Suppressor macrophage (primary cell): ENCODE measurements at places on chromosomes 1 and 21.

DNA sequence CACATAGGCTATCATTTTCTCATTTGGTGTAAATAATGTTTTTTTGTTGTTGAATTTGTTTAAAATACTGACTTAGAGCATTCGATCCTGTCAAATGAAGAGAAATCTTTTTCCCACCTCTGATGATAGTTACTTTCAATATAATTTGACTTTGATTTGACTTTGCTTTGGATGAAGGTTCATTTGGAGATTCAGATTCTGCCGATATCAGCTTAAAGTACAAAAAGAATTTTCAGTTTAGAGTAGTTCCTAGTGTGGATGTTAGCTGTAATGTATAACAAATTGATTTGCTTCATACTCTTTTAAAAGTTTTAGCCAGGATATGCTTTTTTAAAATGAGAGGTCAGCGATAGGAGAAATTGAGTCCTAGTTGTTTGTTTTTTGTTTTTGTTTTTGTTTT, 9.9 kb downstream of the STX12 start:
- no peak for DNase-seq

- DNase-seq: peak; percentile 25
Observed at GRCh38 chr1:28640766-28641165, 2.1 kb downstream of the TAF12 start.

DNA sequence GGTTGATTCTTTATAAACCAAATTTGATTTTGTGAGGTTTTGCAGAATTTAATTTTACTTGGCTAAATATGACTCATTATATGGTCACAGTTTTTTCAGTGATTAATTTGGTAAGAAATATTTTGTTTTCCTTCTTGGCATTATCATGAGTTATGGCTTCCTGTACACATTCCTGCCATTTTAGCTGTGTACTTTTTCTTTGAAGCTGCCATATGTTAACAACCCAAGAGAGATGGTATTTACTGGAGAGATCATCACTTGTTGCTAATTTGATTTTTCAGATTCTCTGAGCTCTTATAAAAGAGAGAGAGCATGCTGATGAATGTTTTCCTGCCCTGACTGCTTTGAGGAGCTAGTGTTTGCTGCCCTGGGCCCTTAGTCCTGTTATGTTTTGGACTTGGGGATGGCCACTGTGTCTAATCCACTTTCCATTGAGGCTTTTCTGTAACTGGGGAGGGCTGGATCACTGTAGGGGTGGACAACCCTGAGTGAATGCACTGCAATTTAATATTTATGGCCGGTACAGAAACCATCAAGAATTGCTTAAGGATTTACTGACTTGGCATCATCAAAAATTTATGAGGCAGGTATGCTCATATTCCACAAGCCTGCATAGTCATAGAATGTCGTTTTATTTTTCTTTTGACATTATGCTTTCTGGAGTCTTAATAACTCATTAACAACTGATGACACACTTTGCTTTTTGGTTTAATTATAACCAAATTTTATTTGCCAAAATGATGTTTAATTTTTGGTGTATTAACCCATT, 200.9 kb downstream of the DISC1 start:
- no peak for DNase-seq

DNA sequence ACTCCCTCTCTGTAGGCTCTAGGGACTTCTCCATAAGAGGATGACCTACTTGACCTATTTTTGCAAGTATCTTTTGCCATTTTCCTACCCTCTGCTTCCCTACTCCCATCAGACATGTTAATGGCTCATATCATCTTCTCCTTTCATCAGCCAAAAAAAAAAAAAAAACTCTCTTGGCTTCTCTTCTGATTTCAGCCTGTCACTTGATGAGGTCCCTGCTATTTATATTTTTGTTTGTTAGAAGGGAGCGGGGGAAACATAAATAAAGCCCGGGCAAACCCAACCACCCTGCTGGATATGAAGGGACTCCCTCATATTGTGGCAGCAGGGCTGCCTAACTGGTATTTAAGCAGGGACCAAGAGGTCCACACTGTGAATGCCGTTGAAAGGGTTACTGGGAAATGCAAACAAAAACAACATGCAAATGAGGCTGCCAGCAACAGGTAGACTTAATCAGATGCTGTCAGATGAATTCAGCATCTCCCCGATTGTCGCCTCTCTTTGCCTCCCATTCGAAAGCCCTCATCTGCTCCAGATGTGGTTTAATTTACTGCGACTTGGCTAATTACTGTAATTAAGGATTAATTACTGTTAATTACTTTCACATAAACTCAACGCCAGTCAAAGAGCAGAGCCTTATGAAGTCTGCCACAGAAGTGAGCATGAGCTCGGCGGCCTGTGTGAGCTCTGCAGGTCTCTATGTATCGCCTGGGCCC, 172.3 kb downstream of the PBX1 start:
- no peak for DNase-seq

GRCh38 chr1:63928186-63929105, 154.6 kb downstream of the ROR1 start:
- DNase-seq: no peak

DNA sequence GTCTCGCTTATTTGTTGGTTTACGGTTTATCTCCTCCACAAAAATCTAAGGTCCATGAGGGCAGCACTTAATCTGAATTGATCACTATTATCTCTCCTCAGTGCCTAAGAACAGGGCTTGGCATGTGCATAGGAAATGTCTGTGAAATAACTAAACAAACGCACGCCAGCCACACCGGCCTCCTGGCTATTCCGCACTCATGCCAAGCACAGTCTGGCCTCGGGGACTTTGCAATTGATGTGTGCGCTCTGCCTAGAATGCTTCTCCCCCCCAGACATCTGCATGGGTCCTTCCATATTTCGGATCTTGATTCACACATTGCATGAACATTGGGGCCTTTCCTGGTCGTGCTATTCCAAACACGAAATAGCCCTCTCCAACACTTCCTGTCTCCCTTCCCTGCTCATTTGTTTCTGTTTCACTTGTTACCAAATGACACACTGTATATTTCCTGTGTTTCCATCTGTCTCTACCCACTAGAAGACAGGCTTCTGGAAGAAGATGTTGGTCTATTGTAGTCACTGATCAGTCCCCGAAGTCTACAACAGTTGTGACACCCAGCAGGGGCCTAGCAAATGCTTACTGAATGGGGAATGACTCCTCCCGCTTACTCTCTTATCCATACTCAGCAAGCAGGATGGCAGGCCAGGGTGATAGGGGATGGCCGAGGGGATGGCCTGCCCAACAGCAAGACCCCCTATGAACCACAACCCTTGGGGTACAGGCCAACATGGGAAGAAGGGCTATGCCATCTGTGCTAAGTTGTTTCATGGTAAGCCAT, 93.9 kb downstream of the GLIS1 start:
- no peak for DNase-seq

DNA sequence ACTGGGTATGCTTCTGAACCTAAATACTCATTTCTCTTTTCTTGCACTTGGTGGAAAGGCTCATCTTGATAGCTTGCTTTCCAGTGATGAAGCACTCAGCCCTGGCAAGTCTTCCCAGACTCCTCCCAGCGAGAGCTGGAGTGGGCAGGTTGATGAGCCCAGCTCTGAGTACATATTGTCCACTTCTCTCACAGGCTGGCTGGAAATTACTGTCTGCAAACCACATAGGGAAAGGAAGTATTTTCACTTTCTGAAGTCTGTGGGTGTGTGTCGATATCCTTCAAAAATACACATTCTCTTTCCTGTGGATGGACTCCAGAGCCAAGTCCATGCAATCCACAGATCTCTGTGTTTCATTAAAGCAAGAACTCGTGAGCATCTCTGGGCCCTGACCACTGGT, 38.7 kb upstream of the CNTN2 start:
- DNase-seq: no peak

- no peak for DNase-seq
Observed at GRCh38 chr1:214683621-214684020, 80.6 kb downstream of the CENPF start.

DNA sequence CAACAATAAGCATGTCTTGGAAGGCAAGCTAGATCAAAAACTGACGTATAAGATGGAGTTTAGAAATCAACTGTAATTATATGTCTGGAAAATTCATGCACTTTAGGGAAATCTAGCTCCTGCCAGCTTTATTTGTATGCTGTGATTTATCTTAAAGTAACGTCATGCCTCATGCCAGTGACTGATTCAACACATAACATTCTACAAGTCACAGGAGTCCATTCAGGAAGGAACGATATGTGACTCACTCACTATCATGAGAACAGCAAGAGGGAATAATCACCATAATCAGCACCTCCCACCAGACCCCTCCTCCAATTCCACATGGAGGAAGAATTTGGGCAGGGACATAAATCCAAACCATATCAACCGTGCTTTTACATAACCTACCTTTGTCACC, 682.4 kb upstream of the ADAMTS5 start:
- DNase-seq: no peak

DNA sequence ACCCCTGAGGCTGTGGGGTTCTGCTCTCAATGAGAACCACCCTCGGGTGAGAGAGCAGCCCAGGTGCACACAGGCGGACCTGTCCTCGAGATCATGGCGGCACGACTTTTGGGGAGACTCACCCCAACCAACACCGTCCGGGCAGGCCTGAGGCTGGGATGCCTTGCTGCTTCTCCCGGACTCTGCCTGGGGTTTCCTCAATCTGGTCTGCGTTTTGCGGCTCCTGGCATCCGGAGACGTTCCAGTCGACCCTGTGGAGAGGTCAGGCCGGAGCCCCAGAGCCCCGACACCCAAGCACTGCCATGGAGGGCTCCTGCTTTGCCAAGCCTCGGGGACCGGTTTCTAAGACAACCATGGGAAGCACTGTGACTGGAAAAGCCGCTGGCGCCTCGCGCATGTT, 3879.7 kb downstream of the SRGAP2C start:
- no peak for DNase-seq

DNA sequence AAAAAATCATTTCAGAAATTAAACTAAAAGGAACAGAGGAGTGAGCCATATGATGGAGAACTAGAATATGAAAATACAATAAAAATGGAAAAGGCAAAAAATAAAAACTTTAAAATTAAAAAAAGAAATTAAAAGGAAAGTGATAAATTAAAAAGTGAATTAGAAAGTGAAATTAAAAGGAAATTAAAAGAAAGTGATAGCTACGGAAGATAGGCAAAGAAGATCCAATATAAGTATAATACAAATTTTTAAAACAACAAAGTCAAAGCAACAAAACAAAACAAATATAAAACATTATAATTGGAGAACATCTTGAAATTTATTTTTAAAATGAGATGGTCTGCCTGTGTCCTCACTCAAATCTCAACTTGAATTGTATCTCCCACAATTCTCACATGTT, 165.8 kb downstream of the GPATCH2 start:
- DNase-seq: no peak

GRCh38 chr1:22452481-22452957, 868 bp downstream of the ZBTB40 start:
- peak; percentile 36 for DNase-seq

GRCh38 chr1:233432916-233433315, 105.4 kb downstream of the MAP3K21 start:
- DNase-seq: no peak

GRCh38 chr1:180606155-180606554, 25.7 kb upstream of the XPR1 start:
- DNase-seq: no peak

- no peak for DNase-seq
Observed at GRCh38 chr21:45392573-45392971, 12.4 kb upstream of the COL18A1 start.

GRCh38 chr21:45386728-45387371, 18.1 kb upstream of the COL18A1 start:
- no peak for DNase-seq

- DNase-seq: no peak
Observed at GRCh38 chr1:157371826-157372225, 180.5 kb downstream of the FCRL5 start.

- no peak for DNase-seq
Observed at GRCh38 chr21:33373451-33373850, 29.8 kb upstream of the IFNGR2 start.

- DNase-seq: no peak
Observed at GRCh38 chr1:51100264-51100880, 1.7 kb upstream of the C1orf185 start.

DNA sequence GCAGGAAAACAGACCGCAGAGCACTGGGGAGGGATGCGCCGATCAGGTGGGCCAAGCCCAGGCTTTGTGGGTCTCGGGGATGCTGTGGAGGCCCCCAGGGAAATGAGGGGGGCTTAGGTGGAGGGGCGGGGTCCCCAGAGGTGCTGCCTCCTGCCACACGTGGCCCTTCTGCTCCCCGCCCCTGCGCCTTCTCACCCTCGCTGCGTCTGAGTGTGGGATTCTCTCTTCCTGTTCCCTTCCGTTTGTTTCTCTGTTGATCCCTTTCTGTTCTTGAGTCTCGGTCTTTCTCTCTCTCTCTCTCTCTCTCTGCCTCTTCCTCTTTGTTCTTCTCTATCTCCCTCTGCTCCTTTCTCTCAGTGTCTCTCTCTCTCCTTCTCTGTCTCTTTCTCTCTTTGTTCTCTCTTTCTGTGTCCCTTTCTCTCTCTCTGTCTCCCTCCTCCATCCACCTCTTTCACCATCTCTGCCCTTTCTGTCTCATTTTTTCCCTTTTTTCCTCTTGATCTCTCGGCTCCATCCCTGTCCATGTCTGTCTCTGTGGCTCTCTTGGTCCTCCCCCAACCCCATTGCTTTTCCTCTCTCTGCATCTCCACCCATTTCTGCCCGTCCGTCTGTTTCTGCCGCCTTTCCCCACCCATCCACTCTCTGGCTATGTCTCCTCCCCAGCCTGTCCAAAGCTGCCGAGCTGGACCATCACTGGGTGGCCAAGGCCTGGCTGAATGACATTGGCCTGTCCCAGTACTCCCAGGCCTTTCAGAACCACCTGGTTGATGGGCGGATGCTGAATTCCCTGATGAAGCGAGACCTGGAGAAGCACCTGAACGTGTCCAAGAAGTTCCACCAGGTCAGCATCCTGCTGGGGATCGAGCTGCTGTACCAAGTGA, 52.4 kb upstream of the TMEM51 start:
- DNase-seq: no peak

GRCh38 chr1:161706113-161706481, 932 bp upstream of the FCRLA start:
- peak; percentile 48 for DNase-seq

GRCh38 chr1:182459949-182460348, 10.0 kb downstream of the RGSL1 start:
- DNase-seq: no peak

- peak; percentile 64 for DNase-seq
Observed at GRCh38 chr1:9291914-9292360, 757 bp upstream of the SPSB1 start.

- DNase-seq: peak; percentile 20
Observed at GRCh38 chr21:16195538-16195910, 465.7 kb downstream of the USP25 start.

GRCh38 chr1:27571439-27572018, 32.4 kb downstream of the AHDC1 start:
- DNase-seq: no peak

- peak; percentile 96 for DNase-seq
Observed at GRCh38 chr21:39312112-39313041, 1.1 kb downstream of the BRWD1 start.

- DNase-seq: peak; percentile 23
Observed at GRCh38 chr1:11062965-11063401, 3.2 kb upstream of the SRM start.

- no peak for DNase-seq
Observed at GRCh38 chr21:15895142-15896106, 165.6 kb downstream of the USP25 start.
